ENCODE measurements at places on chromosomes 1 and 21. TPM values are rescaled to one million over a fixed set of nuclear protein-coding genes. Genes with fewer than 3 reads are reported as not detected.

LDLRAP1 gene
- 20.9 TPM for total RNA-seq

CR2 gene
- total RNA-seq = 2.2 TPM

TRAPPC3 gene
- 38.5 TPM for total RNA-seq

CDC20 gene
- total RNA-seq = 1.4 TPM

CELA2A gene
- not detected for total RNA-seq

MCOLN2 gene
- not detected for total RNA-seq

OR14K1 gene
- total RNA-seq = not detected

BRDT gene
- not detected for total RNA-seq

SIM2 gene
- 0.96 TPM for total RNA-seq

C1orf185 gene
- total RNA-seq = 1.9 TPM

USH2A gene
- total RNA-seq = 2.2 TPM

PFDN2 gene
- 2.4 TPM for total RNA-seq

CD1D gene
- total RNA-seq = 4.6 TPM

LIPI gene
- total RNA-seq = not detected

COP1 gene
- total RNA-seq = 102 TPM

HSD3B1 gene
- 10.8 TPM for total RNA-seq

CTSK gene
- 7.0 TPM for total RNA-seq

TPTE gene
- 2.9 TPM for total RNA-seq

GRHL3 gene
- total RNA-seq = 28.4 TPM

FCGR2B gene
- 16.9 TPM for total RNA-seq

MYCL gene
- 12.5 TPM for total RNA-seq

CR1L gene
- not detected for total RNA-seq

KCNE1 gene
- total RNA-seq = 0.72 TPM

F13B gene
- total RNA-seq = not detected

Data from umbilical cord (tissue), 2 donors.